ENCODE measurements at places on chromosomes 5 and 9.

DNA sequence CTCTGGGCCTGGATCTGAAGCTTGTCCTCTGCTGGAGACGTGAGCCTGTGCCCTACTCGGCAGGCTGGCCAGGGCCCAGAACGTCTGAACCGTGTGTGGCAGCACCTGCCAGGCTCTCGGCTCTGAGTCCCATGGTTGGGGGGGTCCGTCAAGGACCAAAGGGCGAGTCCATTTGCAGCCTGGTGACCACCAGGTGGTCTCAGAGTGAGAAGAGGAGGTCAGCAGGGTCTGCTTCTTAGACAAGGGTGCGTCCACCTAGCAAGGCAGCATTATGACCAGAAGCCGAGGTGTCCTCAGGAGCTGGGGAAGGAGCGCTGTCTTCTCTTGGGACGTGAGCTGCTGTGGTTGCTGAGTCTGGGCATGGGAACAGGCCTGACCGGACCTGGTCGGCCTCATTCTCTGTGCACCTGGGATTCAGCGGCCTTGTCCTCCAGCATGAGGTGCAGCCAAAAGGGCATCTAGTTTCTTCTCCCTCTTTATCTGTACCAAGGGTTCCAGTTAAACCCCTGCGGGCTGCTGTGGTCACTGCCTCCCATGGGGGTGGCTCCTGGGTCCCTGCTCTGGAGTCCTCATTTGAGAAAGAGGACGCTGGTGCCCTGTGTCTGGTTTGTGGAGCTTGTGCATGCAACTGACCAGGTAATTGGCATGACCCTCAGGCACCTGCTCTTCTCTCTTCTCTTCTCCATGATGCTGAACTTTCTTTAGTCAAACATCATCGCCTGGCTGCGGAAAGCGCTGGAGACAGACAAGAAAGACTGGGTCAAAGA, 14.4 kb downstream of the EXOC3 start:
- DNase-seq, result no peak

DNA sequence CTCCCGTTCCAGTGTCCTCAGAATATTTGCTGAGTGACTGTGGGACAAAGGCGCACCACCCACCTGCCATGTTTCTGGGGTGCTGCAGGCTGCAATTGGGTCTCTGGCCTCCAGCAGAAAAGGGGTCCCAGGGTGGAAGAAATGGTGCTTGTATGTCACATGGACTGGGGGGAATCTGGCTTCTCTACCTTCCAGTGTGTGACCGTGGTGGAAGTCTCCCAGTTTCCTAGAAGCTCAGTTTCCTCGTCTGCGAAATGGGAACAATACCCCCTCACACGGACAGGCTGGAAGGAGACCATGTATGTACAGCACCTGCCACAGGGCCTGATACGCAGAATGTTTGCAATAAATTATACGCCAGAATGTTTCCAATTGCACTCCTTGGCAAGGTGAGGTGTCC, 23.8 kb downstream of the CPLX2 start:
- DNase-seq, result no peak

DNA sequence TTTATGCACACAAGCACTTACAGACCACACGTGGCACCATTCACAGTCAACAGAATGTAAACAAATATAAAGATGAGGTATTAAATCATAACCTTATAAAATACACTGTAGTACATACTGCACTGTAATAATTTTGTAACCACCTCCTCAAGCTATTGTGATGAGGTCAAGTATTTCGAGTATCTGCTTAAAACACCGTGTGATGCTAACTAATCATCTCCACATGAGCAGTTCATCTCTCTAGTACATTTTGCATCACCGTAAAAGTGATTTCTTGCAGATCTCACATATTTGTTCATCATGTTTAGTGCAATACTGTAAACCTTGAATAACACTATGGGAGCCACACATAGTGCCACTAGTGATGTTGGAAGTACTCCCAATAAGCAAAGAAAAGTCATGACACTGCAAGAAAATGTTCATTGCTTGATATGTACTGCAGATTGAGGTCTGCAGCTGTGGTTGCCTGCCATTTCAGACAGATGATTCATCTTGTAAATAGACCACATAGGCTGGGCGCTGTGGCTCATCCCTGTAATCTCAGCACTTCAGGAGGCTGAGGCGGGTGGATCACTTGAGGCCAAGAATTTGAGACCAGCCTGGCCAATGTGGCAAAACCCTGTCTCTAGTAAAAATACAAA, 44.3 kb downstream of the FOXB2 start:
- no peak for DNase-seq

GRCh38 chr5:139306628-139307379, 13.3 kb downstream of the MATR3 start:
- DNase-seq, result no peak

DNA sequence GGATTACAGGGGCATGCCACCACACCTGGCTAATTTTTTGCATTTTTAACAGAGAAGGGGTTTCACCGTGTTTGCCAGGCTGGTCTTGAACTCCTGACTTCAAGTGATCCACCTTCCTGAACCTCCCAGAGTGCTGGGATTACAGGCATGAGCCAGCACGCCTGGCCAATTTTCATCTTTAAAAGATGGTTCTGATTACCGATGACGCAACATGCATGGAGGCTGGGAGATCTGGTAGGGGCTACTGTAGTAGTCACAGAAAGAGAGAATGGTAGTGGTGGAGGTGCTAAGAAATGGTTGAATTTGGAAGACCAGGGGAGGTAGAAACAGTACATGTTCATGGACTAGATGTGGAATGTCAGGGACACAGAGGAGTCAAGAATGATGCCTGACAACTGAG, 22.4 kb upstream of the RETREG1 start:
- no peak for DNase-seq

Measured in activated CD4-positive, alpha-beta T cell treated with anti-CD3 and anti-CD28 coated beads for 24 hours (primary cell).